Stimulated activated CD4-positive, alpha-beta T cell treated with anti-CD3 and anti-CD28 coated beads, Interleukin-15, amount 100 ng/mL, for 1 hour (primary cell): ENCODE measurements at places on chromosomes 1 and 21.

DNA sequence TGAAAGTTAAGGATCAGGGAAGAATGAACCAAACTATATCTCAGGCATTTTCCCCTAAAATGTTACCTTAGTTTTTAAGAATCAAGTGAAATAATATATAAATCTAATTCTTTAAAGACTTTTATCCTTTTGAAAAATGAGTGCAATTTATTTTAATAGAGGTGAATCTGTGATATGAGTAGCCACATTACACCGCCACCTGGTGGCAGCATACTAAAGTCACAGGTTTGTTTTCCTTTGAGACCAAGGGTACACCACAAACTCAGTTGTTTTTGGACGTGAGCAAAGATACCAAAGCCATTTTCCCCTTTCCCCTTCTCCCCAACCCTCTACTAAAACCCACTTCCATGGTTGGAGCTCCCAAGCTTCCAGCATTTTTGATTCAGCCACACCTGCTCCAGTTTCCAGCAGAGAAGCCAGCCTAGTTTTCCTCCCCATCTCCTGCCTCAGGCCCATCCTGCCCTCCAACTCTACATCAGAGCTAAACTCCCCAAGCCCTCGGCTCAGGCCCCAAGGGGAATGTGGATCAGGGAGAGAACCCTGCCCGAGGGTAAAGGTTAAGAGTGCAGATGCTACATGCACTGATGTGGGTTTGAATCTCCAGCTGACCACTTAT lies 22.9 kb upstream of the LDLRAP1 start:
- peak; percentile 54 for DNase-seq

DNA sequence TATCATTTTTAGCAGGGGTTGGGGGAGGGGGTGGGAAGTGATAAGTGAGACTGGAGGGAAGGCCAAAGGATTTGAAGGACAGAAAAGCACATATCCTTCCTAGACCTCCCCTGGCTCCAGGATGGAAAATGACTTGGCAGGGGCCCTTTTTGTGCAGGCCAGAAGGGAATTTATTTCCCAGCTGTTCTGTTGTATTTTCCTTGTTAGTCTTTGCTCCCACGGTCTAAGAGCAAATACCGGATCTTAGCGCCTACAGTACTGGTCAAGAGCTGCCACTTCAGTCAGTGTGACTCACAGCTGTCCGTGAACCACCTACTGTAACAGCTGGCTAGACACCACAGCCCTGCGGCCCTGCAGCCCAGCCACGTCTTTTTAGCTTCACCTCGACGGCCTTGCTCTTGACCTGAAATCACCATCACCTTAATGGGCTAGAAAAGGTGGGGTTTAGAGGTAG lies 51.0 kb upstream of the ERRFI1 start:
- no peak for DNase-seq

DNA sequence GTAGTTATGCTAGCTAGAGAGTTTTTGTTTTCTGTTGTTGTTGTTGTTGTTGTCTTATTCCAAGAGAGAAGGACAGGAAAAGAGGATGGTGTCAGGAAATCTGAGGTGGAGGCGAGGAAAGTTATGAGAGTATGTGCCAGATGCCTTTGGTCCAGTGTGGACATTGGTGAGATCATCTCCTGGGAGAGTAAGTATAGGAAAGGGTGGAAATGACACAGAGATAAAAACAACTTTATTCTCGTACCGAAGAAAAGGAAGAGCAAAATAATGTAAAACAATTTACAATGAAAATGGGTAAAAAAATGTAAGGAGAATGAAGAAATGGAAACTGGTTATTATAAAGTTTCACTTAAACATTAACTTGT lies 97.4 kb upstream of the ADGRL2 start:
- DNase-seq = no peak

DNA sequence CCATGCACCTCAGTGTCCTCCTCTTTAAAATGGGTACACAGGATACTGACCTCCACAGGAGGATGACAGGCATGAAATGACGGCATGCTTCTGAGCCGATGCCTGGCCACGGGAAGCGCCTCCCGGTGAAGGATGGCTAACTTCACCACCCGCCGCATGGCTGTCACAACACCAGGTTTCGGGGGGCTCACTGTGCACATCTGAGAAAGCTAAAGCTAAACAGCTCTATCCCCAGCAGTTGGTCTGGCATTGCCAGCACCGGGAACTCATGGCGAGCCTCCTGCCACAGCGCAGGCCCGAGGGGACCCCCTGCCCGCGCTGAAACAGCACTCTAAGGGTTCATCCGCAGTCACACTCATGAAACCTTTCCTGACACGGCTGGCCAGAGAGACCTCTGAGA lies 16.0 kb downstream of the NPHP4 start:
- no peak for DNase-seq

DNA sequence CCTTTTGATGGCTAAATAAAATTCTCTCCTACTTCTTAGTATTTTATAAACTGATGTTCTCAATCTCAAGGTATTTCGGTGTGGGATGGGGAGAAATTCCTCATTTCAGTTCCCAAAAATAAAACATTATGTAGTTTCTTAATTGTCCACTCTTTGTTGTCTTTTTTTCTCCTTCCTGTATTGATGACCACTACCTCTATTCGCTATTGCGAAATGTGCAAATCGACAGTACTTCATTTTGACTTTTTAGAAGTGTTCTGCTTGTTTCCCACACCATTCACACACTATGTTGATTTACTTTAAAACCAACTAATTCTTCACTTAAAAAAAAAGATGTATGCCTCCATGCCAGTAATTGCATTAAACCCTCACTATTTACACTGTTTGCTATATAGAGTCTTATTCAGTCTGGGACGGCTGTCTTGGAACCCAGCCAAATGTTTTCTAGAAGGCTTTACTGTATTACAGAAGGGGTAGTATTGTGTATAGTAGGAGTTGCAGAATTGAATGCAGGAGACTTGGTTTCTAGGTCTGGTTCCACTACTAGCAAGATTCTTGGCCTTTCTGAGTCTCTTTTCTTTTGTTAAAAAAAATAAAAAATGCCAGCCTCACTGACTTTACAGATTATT lies 5.6 kb downstream of the RNF2 start:
- DNase-seq = no peak

- DNase-seq = no peak
These were observed 1183.7 kb upstream of the PRMT6 start for GRCh38 chr1:105872817-105873216.

DNA sequence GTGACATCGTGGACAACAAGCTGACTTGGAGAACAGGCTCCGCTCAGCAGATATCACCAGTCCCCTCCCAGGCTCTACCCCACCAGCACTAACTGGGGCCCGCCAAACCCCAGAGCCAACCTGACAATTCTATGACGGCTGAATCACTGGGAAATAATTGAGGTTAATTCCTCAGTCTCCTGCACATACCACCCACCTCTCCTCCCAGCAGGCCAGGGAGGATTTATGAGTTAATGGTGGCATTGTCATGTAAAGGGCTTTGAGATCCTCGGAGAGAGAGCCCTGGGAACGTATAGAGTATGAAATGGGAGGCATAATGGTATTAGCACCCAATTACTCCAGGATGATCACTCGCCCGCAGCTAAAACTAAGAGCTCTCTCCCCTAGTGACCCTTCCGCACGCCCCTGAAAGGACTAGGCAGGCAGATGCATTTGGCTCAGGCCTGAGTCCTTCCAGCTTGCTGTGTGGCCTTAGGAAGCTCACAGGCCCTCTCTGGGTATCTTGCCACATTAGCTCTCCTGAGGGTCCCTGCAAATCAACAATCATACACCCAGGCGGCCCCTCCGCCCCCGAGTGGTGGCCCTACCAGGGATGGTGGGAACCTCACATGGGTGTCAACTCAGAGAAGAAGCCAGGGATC lies 27.3 kb upstream of the PAX7 start:
- no peak for DNase-seq

DNA sequence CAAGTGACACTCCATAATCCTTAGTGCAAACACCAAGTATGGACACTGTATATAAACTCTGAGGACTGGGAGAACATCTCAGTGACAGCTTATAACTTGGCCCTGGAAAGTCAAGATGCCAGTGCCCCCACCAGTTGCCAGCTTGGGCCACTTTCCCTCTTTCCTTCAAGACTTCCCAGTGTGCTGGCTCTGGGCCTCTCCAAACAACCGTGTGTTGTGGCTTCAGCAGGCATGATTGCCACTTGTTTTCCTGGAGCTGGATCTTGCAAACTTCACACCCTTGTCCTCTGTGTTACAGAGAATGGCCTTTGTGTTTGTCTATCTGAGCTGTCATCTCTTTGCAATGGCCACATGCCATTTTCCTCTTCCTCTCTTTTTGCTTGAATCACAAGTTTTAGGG lies 37.0 kb downstream of the CCDC185 start:
- no peak for DNase-seq

- DNase-seq = no peak
These were observed 243.2 kb upstream of the NR5A2 start for GRCh38 chr1:199784138-199784895.

DNA sequence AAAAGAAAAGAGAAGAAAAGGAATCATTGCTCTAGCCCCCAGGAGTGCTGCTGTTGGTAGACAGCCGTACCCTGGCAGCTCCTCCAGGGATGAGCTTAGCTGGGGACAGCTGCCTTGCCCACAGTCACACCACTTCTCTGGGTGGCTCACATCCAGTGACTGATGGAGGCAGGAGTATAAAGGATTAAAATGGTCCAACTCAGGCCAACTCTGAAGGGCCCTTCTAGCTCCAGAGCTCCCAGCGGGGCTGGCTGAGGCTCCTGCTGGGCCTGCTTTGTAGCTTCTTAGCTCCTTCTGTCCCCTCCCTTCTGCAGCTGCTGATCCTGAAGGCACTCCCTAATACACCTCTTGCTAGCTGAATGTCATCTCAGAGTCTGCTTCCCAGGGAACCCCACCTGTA lies 4.4 kb downstream of the CITED4 start:
- DNase-seq = no peak

- no peak for DNase-seq
These were observed 279.0 kb downstream of the PTPRU start for GRCh38 chr1:29515170-29515955.

- DNase-seq = peak; percentile 50
These were observed 41.8 kb upstream of the PWP2 start for GRCh38 chr21:44065428-44065827.

- no peak for DNase-seq
These were observed 512.7 kb upstream of the ADGRL4 start for GRCh38 chr1:79519084-79519760.

- no peak for DNase-seq
These were observed 1.6 kb downstream of the TNFRSF14 start for GRCh38 chr1:2557482-2558400.

GRCh38 chr1:108121358-108122143 lies 78.6 kb downstream of the SLC25A24 start:
- no peak for DNase-seq

DNA sequence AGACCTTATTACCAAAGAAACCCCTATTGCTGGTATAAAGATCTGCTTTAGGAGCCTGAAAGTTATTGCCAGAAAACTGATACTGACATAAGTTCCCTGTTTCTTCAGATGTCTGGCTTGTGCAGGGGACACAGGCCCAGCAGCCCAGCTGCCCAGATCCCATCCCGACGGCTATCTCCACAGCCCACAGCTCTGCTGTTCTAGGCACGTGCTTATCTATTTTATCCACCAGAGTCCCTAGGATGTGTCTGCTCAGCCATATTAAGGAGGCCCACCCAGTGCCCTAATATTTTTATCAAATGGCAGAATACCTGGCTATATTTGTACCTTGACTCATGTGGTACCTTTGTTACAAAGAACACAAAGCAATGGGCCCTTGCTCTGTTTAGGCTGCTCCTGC lies 58.9 kb downstream of the DDX20 start:
- no peak for DNase-seq
